ENCODE measurements at places on chromosomes 4 and X.

GRCh38 chr4:12186526-12186925 is 757.8 kb upstream of the HS3ST1 start:
- DNase-seq, result no peak

DNA sequence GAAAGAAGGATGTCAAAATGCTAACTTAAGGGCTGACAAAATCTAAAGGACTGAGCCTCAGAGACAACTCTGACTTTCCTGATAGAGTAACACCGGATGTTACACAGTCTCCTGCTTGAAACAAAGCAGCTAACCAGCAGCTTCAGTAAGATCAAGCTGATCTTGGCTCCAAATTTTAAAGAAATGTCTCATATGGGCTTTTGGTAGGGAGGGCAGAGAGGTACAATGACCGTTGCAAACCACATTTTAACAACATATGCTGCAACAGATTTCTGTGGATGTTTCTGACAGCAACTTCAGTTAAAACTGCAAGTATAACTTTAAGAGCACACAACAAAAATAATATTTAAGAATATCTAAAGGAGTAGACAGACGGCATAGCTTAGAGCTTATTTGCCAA is 9.1 kb downstream of the RPGR start:
- no peak for DNase-seq

DNA sequence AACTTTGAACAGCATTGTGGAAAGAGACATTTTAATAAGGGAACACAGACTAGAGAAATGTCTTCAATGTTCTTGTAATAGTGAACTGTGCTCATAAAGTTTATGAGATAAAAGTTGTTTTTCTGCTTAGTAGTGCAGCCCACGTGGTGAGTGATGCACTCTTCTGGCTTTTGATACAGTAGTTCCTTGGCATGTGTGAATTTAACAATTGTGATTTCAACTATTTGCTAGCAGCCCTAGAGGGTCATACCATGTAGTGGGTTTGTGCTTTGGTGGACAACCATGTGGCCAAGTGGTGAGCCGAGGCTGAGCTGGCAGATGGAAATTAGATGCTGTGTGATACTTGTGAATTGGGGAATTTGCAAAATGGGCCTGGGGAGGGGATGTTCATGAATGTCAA is 116.2 kb upstream of the SLC4A4 start:
- no peak for DNase-seq

DNA sequence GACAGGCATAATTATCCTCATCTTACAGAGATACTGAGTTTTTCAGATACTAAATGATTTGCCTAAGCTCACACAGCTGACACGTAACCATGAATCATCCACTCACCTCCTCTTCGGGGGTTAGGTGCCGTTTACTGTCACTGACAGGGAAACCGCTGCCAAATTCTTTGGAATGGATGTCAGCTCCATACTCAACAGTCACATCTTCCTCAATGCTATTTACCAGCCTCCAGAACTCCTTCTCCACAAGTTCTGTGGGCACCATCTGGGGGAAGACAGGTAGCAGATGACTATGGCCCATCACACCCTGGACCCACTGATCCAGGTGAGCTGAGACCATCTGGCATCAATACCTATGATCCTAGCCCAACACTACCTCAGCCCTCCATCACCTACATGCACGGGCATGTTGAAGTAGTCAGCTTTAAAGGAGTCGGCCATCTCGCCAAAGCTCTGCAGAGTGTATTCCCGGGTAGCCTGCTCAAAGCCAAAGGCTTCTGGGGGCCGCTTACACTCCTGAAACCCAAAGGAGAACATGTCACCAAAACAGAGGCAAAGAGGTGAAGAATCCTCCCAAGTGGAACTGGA is 13.5 kb downstream of the KDM5C start:
- no peak for DNase-seq

DNA sequence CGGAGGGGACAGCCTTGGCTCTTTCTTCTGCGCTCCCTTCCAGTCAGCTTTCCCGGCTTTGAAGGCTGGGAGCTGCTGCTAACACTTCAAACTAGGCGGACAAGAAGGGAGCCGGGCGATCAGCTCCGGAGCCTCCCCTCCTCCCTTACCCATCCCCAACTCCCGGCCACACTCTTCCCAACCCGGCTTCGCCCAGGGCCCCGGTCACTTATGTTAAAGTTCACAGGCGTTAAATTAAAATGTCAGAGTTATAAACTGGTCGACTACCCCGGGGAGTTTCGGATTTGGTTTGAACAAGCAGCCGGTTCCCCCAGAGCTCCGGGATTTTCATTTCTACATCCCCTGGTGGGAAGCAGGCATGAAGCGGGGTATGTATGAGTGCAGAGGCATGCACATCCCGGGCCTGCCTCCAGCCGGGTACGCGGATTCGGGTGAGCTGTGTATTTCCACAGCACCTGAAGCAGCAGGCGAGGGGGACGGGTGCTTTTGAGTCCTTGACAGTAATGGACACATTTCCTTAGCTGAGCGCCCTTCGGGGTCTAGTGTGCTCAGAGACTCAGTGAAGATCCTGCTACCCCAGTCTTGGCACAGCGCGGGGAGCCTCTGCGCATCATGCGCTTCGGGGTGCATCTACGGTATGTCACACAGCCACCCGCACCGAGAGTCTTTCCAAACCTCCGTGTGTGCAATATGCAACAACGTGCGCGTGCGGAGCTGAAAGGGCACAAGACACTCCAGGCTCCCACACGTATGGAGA is 880 bp downstream of the UNC5C start:
- DNase-seq, result no peak

DNA sequence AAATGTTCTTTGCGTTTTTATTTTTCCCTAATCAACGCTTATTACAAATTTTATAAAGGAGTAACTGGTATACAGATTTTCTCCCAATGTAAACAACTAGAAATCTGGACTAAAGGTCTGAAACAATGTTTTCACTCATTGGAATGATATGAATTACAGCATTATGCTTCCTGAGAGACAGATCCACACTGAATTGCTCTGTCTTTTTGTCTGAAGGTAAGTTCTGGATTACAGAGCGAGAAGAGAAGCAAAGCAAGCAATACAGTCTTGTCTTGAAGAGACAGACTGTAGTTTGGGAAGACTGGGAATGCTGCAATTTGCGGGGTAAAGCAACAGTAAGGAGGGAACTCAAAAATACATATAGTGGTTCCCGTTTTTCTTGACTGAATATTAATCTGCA is 262.2 kb upstream of the PABPC4L start:
- no peak for DNase-seq

DNA sequence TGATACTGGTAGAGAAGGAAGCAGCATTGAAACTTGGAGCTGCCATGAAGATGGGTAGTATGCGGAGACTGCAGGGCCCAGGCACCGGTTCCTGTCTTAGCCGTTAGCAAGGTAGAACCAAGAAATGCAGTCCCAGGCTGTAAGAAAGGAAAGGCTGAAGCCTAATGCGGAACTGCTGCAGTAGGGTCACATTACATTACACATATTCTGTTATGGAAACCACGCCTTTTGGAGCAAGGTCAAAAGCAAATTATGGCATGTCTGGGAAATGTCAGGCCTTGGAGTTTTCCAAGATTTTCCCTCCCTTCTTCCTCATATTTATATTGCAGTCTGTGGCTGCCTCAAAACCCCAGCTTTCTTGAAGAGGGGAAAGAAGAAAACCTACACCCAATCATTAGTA is 204.8 kb upstream of the RASGEF1B start:
- DNase-seq, result no peak

DNA sequence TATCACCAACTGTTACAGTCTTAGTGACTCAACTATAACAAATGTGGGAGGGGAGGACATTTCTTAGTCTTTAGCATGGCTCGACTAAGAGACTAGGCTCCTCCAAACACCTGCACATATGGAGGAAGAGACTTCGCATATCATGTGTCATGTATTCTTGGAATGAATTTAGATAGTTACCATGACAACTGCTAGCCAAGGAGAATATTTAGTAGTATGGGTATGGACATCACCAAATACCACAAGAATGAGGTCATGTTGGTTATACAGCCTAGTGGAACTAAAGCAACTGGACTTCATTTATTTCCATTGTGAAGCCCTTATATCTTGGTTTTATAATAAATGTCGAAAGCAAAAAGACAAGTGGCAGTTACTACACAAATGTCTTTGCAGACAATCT is 512.3 kb downstream of the CFAP47 start:
- no peak for DNase-seq

- no peak for DNase-seq
These were observed 23.6 kb downstream of the KLF3 start for GRCh38 chr4:38687571-38688011.

DNA sequence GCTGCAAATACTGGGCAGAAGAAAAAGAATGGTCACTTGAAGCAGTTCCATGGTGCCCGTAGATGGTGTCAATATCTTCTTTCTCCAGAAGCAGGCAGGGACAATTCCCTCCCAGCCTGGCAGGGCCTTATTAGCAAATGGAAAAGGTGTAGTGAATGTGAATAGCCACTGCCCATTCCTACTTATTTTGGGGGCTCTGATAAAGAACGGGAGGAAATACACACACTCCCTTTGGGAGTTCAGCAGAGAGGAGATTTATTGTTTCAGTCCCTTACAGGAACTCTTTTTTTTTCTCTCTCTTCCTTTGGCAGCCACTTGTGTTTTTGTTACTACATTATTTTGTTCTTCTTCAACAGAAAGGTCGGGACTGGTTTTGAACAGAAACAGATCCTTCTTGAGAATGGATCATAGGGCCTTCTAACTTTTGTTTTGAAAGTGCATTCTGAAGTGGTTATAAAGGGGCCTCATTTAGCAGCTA is at the start of gene EMCN:
TSS of gene EMCN (minus strand) at position 159 of the 478 bp plus-strand sequence. CDS start at position 51, 108 bp downstream.
- no peak for DNase-seq

GRCh38 chr4:68463796-68464195 is 16.5 kb downstream of the TMPRSS11E start:
- no peak for DNase-seq

- no peak for DNase-seq
These were observed 9.6 kb downstream of the ZAR1 start for GRCh38 chr4:48499551-48500066.

DNA sequence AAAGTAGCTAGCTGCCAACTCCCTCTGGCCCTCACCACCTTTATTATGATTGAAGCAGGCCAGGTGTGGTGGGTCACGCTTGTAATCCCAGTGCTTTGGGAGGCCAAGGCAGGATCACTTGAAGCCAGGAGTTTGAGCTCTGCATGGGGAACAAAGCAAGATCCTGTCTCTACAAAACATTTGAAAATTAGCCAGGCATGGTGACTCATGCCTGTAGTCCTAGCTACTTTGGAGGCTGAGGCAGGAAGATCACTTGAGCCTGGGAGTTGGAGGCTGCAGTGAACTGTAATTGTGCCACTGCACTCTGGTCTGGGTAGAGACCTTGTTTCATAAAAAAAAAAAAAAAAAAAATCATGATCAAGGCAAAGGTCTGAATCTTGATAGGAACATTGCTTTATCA is 467.0 kb upstream of the DIPK2B start:
- DNase-seq, result no peak

GRCh38 chr4:73839071-73839470 is 2.6 kb downstream of the CXCL6 start:
- DNase-seq, result no peak

DNA sequence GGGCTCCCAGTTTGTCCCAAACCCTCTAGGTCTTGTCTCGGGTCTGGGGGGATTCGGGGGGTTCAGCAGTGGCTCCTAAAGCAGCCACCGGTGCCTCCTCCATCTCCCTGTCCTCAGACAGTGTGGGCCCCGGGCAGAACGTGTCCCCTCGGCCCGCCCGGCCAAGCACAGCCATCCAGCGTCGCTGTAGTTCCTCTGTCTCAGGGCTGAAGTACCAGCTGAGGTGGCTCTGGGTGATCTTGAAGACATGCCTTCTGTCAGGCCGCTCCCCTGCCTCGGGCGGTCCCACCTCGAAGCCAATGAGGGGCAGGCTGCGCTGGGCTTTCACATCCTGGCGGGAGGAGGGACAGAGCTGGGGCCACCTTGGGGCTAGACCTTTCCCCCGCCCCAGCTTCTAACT is 5.9 kb downstream of the TSR2 start:
- no peak for DNase-seq

DNA sequence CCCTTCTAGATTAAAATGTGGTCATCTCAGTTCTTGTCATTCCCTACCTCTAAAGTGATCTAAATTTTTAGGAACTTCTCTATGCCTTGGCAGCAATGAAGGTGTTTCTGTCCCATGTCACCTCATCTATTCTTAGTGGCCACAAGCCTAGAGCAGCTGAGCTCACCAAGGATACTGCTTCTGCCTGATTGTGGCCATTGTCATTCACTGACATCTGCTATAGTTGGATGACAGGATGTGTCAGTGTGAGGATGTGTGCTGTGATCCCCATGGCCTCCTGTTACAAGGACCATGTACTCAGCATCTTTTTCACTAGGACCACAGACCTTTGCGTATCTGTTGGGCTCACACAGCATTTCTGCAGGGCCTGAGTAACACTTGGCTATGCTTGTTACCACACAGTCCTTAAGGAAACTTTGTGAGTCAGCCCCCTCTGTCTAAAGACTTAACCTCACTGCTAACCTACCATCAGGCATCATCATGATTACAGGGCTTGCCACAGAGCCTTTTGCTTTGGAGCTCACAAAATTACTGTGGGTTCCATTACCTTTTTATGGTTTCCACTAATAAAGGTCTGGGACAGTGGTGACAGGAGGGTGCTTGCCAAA is 421.0 kb downstream of the ADAM29 start:
- peak; percentile 10 for DNase-seq

DNA sequence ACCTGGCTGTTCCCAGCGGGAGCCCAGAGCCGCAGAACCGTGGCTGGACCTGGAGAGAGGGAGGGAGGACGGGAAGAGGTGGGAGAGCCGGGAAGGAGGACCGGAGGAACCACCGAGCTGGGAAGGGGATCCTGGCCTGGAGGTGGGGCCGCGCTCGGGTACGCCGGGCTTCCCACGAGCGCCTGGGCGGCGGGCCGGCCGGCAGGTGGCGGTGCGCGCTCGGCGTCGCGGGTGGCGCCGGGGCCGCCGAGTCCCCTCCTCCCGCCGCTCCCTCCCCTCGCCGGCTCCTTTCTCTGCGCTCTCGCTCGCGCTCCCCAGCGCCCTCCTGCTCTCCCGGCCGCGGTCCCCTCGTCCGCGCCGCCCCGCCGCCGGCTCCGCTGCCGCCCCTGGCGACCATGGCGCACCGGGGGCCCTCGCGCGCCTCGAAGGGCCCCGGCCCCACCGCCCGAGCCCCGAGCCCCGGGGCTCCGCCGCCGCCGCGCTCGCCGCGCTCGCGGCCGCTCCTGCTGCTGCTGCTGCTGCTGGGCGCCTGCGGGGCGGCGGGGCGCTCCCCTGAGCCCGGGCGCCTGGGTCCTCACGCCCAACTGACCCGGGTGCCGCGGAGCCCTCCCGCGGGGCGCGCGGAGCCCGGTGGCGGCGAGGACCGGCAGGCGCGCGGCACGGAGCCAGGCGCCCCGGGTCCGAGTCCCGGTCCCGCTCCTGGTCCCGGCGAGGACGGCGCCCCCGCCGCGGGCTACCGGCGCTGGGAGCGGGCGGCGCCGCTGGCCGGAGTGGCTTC is at the start of gene SORCS2:
TSS of gene SORCS2 (plus strand) at position 287 of the 778 bp plus-strand sequence.
- peak; percentile 90 for DNase-seq

GRCh38 chrX:12989461-12989860 is 14.6 kb downstream of the TMSB4X start:
- DNase-seq, result no peak

GRCh38 chrX:68894513-68895340 is 65.9 kb downstream of the EFNB1 start:
- DNase-seq, result peak; percentile 47

DNA sequence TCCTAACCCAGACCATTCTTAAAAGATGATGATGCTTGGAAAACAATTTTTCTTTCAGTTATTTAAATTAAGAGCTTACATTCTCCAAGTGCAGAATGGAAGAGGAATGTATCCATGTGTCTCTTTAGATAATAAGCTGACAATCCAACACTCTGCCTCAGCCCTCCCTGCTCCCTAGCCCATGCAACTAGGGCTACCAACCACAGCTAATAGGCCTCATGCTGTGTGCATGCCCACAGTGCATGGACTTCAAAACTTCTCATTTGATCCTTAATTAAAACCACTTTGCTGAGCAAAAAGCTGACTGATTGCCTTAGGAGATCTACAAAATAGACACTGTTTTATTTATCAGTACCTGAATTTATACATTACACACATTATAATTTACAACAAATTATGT is 473.9 kb downstream of the GALNTL6 start:
- DNase-seq, result no peak

All from AG08396 (cell line).